ENCODE measurements at places on chromosomes 2 and 18.

DNA sequence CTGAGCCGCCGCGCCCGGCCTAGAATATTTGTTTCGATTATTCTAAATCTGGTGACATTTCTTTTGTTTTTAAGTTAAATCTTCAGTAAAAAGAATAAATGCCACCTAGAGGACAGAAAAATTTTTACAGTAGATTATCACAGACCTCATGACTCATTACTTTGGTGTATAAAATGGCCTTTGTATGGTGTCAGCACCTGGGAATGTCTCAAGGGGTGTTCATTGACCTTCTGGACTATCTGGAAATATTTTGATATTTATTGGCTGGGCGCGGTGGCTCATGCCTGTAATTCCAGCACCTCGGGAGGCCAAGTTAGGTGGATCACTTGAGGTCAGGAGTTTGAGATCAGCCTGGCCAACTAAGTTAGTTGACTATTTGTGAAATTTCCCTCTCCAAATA is 30.3 kb upstream of the SLC30A6 start:
- peak; percentile 79 for DNase-seq

GRCh38 chr2:119518401-119519056 is 5.8 kb downstream of the SCTR start:
- DNase-seq, result no peak

DNA sequence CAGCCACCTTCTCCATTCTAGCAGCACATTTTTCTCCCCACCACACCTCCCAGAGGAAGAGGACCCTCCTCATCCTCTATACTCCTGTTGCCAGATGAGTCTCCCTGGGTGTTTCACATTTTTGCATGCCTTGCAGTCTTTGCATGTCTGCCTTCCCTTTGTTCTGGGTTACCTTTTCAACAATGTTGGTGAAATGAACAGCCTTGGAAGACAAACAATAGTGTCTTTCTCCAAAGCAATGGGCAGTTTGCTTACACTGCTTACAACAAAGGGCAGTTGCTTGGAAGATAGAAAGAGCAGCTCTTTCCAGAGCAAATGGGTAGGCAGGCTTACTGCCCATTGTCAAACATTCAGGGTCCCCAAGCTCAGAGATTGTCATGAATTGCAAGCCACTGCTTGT is 14.5 kb upstream of the SEH1L start:
- no peak for DNase-seq

- no peak for DNase-seq
Measured at GRCh38 chr18:24632158-24632988, 171.9 kb downstream of the HRH4 start.

DNA sequence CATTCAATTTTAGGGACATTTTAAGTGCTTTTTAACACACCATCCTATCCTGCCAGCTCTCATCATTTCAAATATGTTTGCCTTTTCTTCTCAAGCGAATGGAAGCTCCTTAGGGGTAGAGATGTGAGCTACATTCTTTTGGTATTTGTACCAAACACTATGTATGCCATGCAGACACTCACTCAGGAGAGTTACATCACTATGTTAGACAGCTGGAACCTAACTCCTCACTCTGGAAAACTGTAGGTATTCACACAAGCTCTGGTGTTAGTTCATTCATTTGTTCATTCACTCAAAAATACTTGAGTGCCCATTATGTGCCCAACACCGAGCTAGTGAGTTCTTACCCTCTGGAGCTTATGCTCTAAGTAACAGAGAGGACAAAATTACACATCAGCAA is 26.4 kb upstream of the RNU4ATAC start:
- DNase-seq, result no peak

GRCh38 chr2:163731735-163732134 is 4.1 kb downstream of the FIGN start:
- no peak for DNase-seq

DNA sequence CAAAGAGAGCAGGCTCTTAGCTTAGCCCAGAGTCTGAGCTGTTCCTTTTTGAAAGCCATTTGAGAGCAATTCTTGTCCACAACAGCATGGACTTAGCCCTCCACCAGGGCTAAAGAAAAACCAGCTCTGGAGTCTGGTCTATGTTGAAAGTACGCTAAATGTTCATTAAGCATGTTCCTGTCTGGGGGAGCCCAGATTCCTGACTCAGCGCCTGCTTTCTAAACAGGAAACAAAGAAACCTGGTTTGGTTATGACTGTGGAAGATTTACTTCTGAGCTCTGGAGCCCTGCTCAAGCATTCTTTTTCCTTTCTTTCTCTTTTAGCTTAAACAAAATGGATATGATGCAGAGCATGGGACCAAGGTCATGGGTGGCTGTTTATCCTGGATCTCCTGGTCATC is 279.8 kb downstream of the RBM43 start:
- no peak for DNase-seq

GRCh38 chr2:12718711-12719399 is 2.1 kb downstream of the TRIB2 start:
- no peak for DNase-seq

- DNase-seq, result no peak
Measured at GRCh38 chr18:73683409-73684238, 464.0 kb downstream of the FBXO15 start.

DNA sequence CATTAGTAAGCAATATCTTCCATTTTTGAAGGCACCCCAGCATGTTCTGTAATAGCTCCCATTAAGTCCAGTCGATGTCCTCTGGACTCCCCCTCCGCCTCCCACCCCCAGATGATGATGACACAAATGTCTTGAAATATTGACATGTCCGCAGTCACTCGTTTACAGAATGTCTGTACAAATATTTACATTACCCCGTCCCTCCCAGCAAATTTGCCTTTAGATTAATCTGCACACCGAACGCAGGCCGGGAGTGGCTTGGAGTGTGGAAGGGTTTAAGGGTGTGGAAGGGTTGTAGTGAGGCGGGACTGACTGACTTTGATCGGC is 853 bp upstream of the OSBPL6 start:
- DNase-seq, result no peak

DNA sequence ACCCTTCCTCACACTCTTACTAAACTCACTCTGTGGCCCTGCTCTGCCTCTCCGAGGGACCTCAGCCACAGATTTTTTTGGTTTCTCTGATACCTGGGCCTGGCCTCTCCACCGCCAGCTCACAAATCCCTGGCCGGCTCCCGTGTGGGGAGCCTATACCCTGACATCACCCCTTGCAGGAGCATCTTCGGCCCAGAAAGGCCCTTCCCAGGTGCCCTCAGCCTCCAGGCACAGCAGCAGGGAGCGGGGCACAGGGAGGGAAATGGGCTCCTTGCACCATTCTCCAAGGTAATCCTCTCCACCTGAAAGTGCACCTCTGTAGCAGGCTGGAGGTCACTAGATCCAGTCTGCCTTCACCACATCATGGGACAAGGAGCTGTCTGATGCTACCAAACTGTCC is 43.2 kb downstream of the CRACDL start:
- DNase-seq, result no peak

- DNase-seq, result no peak
Measured at GRCh38 chr2:213834746-213835145, 550.5 kb downstream of the SPAG16 start.

- DNase-seq, result no peak
Measured at GRCh38 chr2:98212092-98213000, 125.4 kb downstream of the VWA3B start.

DNA sequence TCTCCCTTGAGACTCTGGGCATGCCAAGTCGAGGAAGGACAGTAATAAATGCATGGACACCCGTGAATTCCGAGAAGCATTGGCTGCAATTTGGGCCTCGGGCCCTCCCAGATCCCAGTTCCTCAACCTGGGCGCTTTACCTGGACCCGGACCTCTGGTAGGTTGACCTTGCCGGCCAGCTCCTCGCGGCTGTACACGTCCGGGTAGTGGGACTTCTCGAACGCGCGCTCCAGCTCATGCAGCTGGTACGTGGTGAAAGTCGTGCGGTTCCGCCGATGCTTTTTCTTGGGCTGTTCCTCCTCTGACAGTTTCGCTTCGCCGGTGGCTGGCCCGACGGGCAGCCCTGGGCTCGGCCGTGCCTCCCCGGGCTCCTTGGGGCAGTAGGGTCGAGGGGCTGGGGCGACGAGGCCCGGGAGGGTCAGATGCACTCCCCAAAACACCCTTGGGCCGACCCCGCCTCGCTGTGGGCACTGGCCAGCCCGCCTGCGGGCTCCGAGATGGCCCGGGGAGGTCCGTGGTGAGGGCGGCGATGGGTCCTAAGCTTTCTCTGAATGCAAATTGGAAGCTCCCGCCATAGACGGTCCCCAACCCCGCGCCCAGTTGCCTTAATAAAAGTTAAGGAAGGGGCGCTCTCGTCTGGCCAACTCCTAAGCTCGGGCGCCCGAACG is 899 bp downstream of the RAX start:
- no peak for DNase-seq

DNA sequence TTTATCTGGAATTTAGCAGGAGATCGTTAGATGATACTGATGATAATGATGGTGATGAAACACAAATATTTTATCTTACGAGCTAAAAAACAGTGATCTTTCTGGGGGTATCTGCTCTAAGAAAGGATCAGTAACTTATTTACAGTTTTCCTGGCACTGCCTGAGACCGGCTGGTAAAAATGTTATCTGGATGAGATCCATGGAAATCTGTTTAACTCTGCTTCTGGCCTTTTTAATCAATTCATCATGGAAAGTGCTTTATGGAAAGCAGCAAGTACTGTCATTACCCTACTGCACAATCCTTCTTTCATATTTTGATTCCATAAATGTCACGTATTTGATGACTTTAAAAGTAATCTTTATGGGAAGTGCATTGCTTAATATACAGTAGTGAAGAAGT is 612.7 kb upstream of the GCFC2 start:
- DNase-seq, result no peak

- DNase-seq, result no peak
Measured at GRCh38 chr2:147538088-147538487, 306.7 kb upstream of the ACVR2A start.

- DNase-seq, result no peak
Measured at GRCh38 chr2:121253021-121253673, 31.9 kb downstream of the TFCP2L1 start.

DNA sequence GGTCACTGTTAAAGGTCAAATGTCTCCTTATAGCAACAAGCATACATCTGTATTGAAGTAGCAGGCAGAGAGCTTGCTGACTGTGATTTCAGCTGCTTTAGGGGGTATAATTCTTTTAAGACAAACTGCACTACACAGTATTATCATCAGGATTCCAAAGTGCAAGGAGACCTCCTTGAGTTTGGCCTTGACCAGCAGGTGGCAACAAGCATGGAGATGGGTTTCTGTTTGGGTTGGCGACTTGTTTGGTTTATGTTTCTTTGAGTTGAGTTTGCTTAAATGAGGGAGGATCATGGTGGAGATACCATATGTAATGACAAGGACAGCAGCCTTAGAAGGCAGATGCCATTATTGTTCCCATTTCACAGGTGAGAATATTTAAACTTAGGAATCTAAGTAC is 681.0 kb upstream of the ID2 start:
- DNase-seq, result no peak

GRCh38 chr2:203637471-203638167 is 68.8 kb upstream of the CD28 start:
- DNase-seq, result no peak

GRCh38 chr2:43100883-43101662 is 125.3 kb downstream of the ZFP36L2 start:
- DNase-seq, result no peak

DNA sequence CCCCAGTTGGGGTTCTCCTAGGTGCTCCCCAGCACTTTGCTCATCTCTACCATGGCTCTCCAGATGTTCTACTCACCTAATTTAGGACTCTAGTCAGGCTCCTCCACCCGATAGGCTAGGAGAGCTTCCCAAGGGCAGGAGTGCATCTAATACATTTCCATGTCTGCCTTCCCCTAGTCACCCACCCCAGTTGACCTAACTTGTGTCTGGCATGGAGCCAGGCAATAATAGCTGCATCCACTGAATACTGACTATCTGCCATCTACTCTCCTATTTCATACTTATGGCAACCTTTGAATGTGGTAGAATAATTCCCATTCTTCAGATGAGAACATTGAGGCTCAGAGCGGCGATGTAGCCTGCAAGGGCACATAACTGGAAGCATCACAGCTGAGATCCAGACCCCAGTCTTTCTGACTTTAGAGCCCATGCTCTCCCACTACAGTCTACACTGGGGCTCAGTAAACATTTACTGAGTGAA is 71.8 kb upstream of the YWHAQ start:
- DNase-seq, result no peak

DNA sequence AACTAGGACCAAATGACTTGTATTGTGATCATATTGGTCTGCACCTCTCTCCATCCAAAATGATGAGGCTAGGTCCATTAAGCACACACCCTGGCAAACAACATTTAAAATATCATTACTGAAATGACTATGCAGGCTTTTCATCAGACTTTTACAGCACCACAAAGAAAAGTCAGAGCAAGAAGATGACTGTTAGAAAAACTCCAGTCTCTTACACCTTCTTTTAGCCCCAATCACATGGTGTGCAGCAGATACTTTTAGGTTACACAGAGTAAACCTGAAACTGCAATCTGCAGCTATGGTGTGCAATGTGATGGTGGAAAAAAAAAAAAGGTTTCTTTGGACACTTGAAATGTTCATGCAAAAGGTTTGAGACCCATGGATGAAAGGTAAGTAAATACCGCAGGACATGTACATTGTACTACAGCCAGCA is 5.4 kb upstream of the POLI start:
- DNase-seq, result no peak

GRCh38 chr18:634551-635045 is 22.9 kb upstream of the TYMS start:
- DNase-seq, result no peak

GRCh38 chr18:35497027-35497369 is 762 bp downstream of the INO80C start:
- no peak for DNase-seq

- DNase-seq, result no peak
Measured at GRCh38 chr2:188527141-188527540, 235.5 kb downstream of the GULP1 start.

DNA sequence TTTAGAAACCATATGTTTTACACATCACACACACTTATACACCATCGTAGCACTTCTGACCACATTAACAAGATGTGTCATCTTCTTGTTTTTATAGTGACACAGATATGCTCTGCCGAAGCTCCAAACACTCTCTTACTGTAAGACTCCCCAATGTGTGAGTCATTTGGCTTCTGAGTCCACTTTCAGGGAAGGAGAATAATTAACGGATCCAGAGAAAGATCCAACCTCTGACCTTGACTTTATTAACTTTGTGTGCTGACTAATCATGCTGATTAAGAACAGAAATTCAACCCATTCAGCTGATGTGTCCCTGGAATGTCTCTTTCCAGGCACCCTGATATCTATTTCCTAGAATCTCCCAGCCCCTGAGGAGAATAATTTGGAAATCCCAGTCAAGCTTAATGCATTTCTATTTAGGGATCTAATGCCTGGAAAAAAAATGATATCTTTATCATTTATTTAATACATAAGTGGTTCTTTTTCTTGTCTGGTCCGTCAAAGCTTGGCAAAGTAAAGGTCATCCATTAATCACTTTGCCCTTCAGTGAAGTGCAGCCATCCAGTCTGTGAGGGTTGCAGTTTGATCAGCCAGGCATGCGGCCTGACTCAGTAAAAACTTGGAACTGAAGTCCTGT is 615.8 kb upstream of the SYT4 start:
- no peak for DNase-seq
